ENCODE measurements at places on chromosomes 12 and 14. TPM values are rescaled to one million over a fixed set of nuclear protein-coding genes. Genes with fewer than 3 reads are reported as not detected.

DNA sequence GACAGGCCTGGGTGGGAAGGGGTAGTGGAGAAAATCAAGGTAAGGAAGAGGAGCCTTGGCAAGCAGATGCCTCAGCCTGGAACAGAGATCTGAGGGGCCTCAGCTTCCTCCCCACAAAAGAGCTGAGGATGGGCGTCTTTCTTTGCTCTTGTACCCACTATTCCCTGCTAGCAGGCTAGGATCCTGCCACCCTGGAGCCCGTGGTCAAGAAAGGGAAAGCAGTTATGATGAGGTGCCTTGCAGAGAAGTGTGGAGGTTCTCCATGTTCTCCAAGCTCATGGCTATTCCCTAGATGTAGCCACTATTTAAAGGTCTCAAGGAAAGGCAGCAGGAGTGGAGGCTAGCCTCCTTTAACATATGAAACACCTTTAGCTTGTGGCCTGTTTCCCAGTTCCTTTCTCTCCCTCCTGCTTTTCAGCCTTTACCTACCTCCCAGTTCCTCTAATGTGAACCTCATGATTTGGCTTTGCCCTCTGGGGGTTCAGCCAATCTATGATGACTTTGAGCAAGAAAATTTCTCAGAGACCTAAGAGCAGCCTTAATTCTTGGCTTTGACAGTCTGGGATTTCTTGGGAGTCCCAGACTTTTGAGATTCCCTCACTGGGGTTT lies 1.1 kb downstream of the IKZF4 start:
- no peak for DNase-seq

DNA sequence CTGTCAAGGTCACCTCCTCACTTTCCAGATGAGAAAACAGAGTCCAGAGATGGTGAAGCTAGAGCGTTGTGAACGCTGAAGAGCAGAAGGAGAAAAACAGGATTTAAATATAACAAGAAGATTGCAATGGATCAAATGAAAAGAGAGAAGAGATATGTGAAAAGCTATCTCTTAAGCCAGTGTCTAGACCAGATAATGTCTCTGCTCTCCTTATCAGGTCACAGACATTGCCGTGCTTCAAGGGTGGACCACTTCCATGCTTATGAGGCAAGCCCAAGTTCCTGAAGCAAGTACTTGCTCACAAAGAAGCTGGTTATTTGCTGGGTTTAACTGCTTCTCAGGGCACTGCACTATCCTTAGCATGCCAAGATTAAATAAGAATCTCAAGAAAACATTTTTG lies 31.6 kb upstream of the FRS2 start:
- DNase-seq: no peak

DNA sequence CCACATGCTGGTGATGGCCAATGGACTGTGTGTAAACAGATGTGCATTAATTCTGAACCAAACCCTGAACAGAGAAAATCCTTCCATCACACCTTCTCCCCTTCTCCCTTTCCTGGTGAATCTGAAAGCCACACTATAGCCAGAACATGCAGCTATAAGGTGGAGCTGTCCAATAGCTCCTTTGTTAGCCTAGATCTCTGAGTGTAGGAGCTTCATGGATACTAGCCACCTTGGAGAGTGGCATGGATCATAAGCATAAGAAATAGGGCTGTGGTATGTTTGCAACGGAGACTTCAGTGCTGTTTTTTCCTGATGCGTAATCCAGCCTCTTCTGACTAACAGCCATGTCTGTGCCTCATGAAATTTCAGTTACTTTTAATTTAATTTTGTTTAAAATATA lies 364.5 kb downstream of the BTG1 start:
- DNase-seq: no peak

GRCh38 chr12:16350682-16351081 lies 3.2 kb downstream of the MGST1 start:
- DNase-seq: no peak

DNA sequence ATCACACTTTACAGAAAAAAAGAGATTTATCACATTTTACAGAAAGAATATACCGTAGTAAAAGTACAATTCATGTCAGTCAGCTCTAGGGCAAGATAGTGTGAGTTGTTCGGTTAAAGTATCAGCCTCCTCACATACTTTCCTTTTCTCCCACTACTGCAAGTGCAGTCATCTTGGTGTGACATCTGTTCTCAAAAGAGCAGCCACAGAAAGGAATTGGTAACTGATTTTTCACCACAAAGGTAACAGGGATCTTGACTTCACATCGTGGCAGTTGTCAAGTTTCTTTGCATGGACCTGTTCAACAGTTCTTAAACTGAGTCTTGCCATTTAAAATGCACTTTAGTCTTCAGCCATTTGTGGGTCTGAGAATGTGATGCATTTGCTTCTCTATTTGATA lies 5.0 kb upstream of the E2F7 start:
- no peak for DNase-seq

DNA sequence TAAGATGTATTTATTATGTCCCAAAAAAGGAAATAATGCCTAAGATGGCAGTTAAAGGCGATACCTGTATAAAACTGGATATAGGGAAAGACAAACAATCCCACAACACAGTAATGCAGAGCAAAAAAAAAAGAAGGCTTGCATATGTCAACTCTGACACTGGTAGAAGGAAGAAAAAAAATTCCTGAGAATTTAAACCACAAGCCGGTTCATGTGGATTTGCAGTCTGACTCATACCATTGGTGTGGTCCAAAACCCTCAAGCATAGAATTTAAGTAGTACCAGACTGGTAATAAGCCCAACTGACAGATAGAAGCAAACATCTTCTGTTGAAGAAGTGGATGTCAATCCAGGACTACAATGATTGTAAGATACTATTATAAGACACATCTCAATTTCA lies 7.2 kb downstream of the DNAI7 start:
- no peak for DNase-seq

DNA sequence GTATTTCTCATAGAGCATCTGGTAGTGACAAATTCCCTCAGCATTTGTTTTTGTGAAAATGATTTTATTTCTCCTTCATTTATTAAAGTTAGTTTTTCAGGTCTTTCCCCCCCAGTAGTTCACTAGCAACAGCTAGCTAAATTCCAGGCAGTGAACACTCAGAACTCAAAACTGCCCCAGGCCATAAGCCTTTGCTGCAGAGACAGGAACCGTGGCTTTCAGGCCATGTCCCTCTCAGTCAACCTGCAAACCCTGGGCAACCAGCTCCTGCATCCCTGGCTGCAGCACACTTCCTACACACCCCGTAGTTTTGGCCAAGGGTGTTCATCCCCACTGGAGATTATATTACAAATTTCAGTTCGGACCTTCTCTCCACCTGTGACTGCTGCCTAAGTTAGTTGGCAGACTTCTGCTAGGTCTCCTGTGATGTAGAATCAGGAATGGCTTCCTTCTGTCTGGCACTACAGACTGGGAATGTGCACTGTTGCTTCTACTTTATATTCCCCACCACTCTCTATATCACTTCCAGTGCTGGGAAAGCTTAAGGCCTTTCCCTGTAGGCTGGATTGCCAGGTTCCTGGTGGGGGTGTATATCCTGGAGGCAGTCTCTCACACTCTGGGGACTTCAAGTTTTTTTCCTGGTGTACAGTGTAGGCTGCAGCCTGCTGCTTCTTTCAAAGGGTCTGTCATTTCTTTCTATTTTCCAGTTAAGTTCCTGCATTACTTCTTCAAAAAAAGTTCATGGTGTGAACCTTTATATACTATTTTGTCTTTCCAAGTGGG lies 924.4 kb upstream of the LRFN5 start:
- DNase-seq: no peak

DNA sequence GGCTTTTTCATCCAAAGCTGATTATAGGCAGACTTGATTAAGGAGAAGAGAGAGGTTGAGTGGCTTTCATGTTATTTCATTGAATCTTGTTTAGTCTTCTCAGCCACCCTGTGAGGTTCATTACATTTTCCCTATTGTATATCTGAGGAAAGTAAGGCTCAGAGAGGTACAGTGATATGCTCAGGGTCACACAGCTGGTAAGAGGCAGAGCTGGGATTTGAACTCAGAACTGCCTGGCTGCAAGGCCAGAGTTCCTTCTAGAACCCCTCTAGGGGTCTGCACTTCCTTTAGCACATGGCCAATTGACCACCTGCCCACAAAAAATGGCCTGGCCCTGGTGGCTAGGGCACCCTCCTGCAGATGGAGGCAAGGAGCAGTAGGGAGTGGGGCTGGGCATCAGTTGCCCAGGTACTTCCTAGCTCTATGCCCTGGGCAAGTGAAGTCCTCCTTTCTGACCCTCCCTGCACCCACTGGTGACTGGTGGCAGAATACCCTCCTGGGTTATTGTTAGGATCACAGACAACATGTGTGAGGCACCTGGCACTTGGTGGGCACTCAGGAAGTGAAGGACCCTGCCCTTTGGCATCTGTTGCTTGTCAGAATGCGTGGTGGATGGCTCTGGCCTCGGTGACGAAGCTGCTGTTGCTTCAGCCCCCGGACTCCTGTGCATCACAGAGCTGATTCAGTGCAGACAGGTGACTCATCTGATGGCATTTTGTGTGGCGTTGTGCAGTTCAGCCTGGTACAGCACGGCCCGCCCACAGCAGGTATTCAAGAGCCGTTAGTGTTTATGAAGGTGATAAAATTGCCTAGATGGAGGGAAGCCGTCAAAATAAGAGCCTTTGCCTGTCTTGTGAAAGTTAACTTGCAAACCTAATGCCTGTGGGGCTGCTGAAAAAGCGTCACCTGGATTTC lies 115.8 kb downstream of the SLC25A47 start:
- no peak for DNase-seq

DNA sequence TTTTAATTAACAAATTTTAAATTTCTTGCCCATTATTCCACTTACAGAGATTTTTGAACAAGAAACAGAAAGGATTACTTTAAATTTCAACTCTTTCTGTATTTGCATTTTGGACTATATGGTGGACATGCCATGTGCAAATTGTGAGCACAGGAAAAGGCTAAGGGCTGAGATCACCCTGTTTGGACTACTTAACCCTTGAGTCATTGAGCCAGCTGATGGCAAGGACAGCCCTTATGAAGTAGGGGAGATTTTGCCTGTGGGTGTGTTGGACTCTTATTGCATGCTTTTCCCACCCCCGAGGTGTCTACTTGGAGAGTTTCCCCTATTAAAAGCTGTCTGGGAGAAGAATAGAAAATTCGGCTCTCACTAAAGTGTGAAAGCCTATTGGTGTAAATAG lies 17.2 kb downstream of the DERA start:
- DNase-seq: no peak

DNA sequence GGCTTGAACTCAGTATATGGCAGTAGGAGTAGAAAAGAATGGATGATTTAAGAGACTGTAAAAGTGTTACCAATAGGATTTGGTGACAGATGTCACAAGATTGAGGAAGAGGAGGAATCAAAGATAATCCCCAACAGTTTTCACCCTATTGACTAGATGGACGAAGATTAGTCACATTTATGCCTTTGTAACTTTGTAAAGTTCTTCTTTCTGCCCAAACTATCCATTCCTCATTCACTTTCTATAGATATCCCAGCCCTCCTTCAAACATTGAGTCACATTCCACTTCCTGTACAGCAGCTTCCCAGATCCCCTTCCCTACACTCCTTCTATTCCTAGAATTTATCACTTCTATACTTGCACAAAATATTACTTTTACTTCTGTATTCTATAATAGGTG lies 207.9 kb downstream of the BTG1 start:
- DNase-seq: no peak

- no peak for DNase-seq
These were observed 3.8 kb downstream of the LRP1 start for GRCh38 chr12:57131896-57132744.

DNA sequence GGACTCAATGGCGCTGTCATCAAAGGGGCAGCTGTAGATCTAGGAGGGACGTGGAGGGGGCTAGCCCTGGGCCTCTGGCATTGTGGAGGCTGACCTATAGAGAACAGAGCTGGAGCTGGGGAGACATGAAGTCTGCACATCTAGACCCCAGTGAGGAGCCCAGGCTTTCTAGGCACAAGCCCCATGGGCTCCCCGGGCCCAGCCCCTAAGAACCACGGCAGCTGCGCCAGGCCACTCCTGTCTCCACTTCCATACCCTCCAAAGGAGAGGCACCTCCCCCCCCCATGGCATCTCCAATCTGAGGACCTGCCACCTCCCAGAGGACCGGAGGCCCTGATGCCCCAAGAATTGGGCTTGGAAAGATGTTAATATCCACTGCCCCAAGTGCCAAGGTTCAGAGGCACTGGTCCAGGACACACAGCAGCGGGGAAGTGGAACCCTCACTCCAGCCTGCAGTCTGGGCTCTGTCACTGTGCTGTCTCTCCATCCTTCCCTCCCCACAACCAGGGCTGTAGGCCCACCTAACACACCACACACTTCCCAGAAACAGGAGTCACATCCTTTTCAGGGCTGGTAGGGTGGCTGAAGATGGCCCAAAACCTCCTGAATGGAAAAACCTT lies 4.5 kb downstream of the ANKRD9 start:
- no peak for DNase-seq

DNA sequence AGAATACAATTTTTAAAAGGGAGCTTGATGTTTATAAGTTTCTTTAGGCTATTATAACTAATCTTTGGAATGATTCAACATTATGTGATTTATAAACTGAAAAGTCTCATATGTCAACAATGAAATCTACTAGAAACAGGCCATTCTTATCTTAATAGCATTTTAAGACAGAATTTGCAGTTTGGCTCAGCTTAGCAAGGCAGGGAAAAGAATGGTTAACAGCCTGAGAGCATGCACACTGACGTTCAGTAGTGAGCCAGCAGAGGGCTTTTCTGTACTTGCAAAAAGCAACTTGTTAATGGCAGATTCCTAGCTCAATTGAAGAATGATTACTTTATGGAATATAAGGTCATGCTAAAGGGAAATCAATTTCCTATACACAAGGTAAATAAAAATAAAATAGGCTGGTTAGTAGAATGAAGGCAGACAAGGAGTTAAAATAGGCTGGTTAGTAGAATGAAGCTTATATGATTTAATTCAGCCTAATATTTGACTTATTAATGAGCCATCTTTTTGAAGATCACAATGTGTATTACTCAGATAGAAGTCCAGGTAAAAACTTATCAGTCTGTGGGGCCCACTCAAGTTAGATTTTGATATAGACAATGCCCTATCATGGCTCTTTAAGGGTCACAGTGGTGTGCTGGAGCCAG lies 95.9 kb downstream of the OTOGL start:
- no peak for DNase-seq

DNA sequence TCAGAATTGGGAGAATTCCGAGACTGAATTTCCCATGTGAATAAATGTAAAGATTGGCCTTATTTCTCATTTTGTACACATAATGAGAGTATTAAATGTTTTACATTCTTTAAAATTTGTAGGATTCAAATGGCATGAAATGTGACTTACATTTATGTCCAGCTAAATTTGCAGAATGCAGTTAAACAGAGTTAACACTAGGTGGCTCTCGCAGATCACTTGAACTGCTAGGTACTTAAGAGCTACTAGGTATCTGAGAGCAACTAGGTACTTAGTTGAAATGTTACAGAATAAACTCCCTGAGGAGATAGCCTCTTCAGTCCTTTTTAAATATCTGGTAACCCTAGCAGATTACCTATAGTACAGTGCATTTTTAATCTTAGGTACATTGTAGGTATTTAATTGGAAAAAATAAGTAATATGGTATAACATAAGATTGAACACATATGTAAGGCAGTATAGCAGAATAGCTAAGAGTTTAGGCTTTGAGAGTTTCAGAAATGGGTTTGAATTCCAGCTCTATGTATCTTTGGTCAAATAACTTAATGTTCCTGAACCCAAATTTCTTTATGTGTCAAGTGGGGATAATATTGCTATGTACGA lies 73.8 kb downstream of the KIAA0586 start:
- DNase-seq: no peak

The KRT3 gene
- total RNA-seq: not detected

The ORAI1 gene
- total RNA-seq: 11.5 TPM

The TAS2R13 gene
- total RNA-seq: 0.43 TPM

The INTS13 gene
- 23.7 TPM for total RNA-seq

The ALKBH2 gene
- 7.7 TPM for total RNA-seq

The WNT1 gene
- not detected for total RNA-seq

The ASPG gene
- 27.5 TPM for total RNA-seq

The SERPINA1 gene
- total RNA-seq: 9.1 TPM

The IAPP gene
- total RNA-seq: not detected

The TMEM63C gene
- total RNA-seq: 2.7 TPM

The CABP1 gene
- total RNA-seq: 5.5 TPM

All from Right ventricle myocardium inferior (tissue), 1 donor.